Fibroblast of upper back skin (primary cell): ENCODE measurements at places on chromosomes 12 and 14.

DNA sequence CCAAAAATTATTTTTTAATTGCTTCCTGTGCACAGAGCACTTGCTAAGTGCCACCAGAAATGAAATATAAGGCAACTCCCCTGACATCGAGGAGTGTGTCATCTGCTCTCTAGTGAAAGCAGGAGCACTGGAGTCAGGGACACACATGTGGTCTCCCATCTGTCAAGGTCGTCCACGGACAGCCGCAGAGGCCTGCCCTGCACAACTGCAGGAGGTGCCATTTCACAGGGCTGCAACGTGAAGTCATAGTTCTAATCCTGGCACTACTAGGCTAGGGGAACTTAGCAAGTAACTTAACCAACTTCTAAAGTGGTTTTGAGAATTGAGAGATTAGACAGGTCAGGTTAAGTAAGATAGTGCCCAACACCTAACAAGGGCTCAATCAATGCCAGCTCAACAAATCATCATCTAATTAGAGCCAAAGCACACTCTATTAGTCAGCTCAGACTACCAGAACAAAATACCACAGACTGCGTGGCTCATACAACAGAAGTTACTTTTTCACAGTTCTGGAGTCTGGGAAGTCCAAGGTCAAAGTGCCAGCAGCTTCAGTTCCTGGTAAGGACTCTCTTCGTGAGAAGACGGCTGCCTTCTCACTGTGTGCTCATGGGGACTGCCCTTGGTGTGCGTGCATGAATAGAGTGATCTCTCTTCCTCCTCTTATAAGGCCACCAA, 30.7 kb downstream of the FOXN3 start:
- no peak for DNase-seq

DNA sequence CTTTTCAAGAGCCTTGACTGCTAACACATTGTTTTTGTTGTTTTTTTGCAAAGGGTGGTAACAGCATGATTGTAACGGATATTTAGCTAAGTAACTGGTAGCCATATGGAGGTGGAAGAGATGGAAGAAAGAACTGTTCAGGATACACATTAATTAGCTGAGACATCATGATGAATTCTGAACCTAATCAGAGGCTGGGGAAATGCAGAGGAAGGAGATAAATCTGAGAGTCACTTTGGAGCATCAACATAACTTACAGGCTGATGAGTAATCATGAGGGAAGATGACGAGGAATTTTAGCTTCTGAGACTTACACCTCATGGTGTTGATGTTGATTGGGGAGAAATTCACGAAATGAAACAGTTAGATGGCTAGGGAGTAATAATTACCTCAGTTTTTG, 62.3 kb downstream of the NIN start:
- peak; percentile 35 for DNase-seq

DNA sequence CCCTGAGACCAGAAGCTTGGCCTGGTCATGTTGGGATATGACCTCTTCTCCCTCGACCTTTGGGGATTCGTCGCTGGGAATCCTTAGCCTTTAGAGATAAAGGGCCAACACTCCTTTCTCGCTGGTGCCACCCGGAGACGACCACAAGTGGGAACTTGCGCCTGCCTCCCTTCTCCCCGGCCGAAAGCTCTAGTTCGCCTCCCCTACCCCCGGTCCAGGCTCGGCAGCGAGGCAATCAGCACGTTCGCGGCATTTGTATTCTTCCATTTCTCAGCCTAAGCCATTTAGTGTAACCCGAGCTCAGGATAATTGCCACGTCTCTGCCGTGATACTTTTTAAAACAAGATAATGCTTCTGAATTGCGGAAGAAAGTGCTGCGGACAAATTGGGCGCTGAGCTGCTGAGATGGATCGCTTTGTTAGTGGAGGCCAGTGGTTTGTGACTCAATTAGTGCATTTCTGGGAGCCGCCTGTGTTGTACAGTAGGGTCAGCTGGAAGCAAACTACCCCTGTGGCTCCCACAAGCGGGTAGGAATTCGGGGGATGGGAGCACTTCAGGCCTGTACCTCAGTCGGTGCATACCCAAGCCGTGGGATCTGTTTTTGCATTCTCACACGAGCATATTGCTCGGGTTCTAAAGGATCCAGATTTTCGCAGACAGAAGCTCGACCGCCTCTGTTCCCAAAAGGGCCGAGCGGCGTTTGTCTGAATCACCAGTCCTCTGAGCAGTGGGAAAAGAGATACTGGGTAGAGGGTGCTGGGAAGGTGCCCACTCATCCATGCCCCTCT, 6.8 kb upstream of the SIX1 start:
- peak; percentile 46 for DNase-seq

- peak; percentile 55 for DNase-seq
Measured at GRCh38 chr12:12612358-12612757, 682 bp downstream of the CREBL2 start.

GRCh38 chr12:45235087-45236025, 19.5 kb downstream of the ANO6 start:
- DNase-seq: peak; percentile 81

- DNase-seq: no peak
Measured at GRCh38 chr12:484096-484495, 24.4 kb downstream of the B4GALNT3 start.

GRCh38 chr14:100788517-100788916, 37.4 kb upstream of the MEG3 start:
- no peak for DNase-seq

GRCh38 chr12:75836533-75836932, 195.0 kb downstream of the PHLDA1 start:
- DNase-seq: no peak

DNA sequence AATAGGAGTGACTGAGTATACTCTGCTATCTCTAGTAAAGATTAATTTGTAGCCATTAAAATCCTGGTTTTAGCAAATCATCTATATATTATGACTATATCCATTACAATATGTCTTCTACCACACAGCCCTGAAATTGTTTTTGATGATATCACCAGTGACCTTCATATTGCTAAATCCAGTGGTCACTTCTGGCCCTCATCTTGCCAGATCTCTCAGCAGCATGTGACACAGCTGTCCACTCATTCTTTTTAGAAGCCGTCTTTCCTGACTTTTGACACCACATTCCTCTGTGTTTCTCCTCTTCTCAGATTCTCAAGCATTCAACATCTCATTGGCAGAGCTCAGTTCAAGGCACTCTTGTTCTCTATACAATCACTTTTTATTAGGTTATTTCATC, 54.9 kb downstream of the CPNE8 start:
- no peak for DNase-seq

GRCh38 chr14:51294951-51295525, 55.0 kb downstream of the TMX1 start:
- no peak for DNase-seq

DNA sequence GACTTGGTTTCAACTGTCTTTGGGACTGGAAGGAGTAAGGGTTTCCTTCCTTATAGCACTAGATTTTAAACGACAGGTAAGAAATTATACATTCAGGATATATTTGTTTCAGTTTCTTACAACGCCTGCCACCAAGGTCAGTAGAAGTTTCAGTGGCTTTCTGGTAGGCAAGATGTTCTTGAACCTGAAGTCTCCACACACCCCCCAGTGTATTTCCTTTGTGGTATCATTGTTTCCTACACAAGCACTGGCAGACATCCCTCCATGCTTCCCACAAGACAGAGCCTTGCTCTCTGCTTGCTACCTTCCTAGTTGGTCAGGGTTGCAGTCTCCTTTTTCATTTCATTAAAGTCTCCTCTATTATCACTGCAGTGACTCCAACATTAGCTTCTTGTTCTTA, 283.1 kb downstream of the FLRT2 start:
- DNase-seq: no peak

DNA sequence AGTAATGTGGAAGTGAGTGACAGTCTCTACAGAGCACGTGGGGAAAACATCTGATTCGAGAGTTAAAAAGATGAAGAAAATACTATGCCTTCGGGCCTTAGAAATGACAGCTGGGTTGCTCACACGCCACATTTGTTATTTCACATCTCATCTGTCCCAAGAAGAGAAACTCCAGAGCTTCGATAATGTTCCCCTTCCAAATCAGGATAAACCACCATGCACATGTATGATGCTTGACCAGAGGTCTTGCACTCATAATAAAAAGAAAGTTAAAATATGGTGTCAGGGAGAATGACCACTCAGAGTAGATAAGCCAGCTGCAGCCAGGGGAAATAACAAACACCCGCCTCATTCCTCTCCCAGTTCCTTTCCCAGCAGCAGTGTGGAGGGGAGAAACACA, 34.6 kb downstream of the NIN start:
- DNase-seq: no peak

DNA sequence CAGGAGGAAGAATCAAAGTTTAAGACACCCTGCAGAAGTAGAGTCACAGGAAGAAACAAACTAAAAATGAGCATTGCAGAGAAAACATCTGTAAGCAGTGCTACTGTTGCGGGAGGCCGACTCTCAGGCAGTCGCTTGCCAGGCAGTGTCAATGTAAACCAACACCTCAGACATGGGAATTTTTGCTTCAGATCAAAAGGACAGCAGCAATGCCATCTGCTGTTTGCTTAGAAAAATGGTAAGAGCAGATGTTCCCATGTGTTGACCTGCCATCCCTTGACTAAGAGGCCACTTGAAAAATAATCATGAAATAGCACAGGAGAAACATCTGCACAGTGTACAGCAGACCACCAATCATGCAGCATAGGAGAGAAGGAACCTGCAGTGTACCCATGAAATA, 196.6 kb downstream of the SLC25A21 start:
- peak; percentile 12 for DNase-seq

GRCh38 chr14:33567731-33568130, 383.1 kb downstream of the EGLN3 start:
- DNase-seq: peak; percentile 29

- DNase-seq: no peak
Measured at GRCh38 chr12:53980802-53981496, 4.0 kb upstream of the HOXC10 start.

- no peak for DNase-seq
Measured at GRCh38 chr14:47332106-47332505, 343.3 kb downstream of the MDGA2 start.

DNA sequence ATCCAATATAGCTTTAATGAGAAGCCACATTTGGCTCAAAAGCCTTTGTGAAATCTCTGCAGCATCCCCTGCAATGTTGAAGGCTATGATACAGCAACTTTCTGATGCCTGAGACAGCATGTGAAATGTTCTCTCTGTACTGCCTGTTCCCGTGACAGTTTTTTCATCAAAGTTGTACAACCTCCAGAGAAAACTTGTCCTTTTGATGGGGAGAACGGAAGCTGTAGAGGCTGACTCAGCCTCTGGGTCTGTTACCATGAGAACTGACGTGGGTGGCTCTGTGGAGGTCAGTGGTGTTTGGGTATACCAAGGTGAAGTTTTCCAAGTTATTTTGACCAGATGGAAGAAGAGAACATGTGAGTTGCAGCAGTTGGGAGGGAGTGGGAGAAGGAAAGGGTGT, 17.0 kb downstream of the SLC4A8 start:
- no peak for DNase-seq

- DNase-seq: no peak
Measured at GRCh38 chr12:77324416-77324762, 259.0 kb upstream of the E2F7 start.

- no peak for DNase-seq
Measured at GRCh38 chr12:131720921-131721320, 10.0 kb downstream of the SFSWAP start.

GRCh38 chr12:58673021-58673420, 247.3 kb downstream of the LRIG3 start:
- DNase-seq: no peak

- no peak for DNase-seq
Measured at GRCh38 chr14:93742761-93743160, 45.5 kb downstream of the PRIMA1 start.

- peak; percentile 88 for DNase-seq
Measured at GRCh38 chr14:76950055-76951020, 78.2 kb downstream of the IRF2BPL start.

DNA sequence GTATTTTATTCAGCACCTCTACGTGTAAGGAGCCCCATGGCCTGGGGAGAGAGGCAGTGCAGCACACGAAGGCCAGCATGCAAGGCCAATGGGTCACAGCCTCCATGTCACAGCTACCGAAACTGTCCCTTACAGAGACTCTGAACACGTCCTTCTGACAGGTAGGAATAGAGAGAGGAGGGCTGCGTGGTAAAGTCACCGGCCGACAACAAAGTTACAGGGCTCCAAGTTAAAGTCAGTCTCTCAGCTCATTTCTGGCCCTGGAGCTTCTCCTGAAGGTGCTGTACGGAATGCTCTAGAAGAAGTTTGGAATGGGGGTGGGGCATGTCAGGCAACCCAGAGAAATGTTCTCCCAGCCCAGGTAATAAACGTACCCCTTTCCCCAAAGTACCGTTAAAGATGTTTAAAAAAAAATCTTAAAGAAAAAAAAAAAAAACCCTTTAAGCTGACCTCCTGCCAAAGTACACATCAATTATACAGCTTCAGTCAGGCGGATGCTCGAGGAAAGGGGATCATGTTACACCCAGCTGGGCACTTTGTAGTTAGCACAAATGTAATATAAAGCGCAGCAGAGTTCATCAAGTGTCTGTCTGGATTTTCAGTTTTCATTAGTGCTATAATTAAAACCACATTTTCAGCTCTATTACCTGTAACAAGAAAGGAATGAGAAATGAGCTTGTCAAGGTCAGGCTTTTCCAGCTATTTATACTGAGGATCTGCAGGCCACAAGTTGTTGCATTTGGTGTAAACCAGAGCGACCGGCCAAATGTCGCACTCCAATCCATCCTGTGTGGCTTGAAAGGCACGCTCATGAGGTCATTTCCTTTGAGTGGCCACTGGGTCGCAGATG, 53.3 kb upstream of the CDKN3 start:
- peak; percentile 70 for DNase-seq

DNA sequence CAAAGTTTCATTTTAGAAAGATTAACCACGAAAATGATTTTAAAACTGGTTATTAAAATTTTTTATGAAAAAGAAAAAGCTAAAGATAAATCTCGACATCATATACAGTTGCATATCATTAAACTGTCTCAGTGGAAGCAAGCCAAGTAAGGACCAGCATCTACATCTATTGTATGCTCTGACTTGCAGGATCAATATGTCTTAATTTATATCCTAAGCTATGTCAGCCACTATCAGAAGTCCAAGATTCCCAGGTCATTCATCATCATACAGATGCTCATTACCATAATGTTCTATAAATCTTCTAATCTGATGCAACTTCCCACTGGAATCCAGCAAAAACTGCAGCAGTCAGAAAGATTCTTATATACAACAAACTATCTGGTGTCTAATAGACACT, 43.5 kb downstream of the CMAS start:
- DNase-seq: peak; percentile 18

GRCh38 chr12:98985156-98985555, 340.1 kb downstream of the APAF1 start:
- DNase-seq: no peak
